ENCODE measurements at places on chromosomes 11 and 22.
A peak's percentile ranks its signal among the peaks of the same experiment; 100 is the strongest.

DNA sequence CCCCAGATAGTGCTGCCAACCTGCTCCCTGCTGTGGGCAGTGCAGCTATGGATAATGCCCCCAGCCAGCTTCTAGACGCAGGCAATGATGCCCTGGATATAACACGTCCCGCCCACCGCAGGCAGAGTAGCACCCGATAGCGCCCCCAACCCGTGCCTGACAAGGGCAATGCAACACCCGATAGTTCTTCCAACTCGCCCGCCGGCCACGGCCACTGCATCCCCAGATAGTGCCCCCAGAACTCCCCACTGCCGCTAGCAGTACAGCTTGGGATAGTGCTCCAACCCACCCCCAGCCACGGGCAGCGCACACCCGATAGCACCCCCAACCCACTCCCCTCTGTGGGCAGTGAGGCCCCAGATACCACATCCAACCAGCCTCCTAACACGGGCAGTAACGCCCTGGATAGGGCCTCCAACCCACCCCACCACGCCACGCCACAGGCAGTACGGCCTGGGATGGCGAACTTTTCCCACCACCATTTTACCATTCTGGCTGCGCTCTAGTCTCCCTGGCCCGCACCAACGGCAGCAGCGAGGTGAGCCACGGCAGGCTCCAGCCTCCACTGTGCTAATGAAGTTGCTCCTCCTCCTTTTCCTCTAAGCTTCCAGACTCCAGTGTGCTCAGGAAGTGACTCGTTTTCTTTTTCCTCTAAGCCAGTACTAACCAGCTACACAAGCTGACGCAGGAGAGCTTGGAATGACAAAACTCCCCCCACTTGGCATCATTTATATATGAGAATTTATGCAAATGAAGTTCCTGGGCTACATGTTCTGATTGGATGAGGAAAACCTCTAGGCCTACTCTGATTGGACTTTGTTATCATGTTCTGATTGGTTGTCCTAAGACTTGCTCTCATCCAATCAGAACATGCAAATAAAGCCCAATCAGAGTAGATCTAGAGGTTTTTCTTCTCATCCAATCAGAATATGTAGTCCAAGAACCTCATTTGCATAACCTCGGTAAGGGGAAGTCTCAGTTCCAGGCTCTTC, 3.0 kb upstream of the RFPL3 start:
- H3K27ac ChIP-seq, result peak overlapping the region; percentile 61
- H3K4me1 ChIP-seq, result no peaks in the 10 kb centered on the region

DNA sequence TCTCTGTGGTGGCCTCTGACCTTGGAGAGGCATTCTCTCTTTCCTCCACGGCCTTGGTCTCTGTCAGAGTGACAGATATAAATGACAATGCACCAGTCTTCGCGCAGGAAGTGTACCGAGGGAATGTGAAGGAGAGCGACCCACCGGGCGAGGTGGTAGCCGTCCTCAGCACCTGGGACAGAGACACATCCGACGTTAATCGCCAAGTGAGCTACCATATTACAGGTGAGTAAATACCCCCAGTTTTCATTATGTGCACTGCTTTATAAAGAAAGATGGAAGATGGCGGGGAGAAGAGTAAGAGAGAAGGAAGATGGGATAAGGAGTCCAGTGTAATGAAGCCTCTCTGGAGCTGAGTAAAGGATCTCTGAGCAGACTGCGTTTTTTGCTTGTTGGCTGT, 167.8 kb upstream of the MTNR1B start:
- H3K27ac ChIP-seq, result no peak overlapping the region
- no peak for DNase-seq
- no peaks in the 10 kb centered on the region for H3K36me3 ChIP-seq
- no peaks in the 10 kb centered on the region for H3K4me1 ChIP-seq
- H3K4me3 ChIP-seq, result no peak overlapping the region
- no peaks in the 10 kb centered on the region for H3K27me3 ChIP-seq

GRCh38 chr22:27574002-27574366, 227.6 kb downstream of the MN1 start:
- no peaks in the 10 kb centered on the region for H3K4me1 ChIP-seq
- H3K4me3 ChIP-seq, result no peak overlapping the region
- H3K27me3 ChIP-seq, result no peaks in the 10 kb centered on the region
- no peak for DNase-seq

DNA sequence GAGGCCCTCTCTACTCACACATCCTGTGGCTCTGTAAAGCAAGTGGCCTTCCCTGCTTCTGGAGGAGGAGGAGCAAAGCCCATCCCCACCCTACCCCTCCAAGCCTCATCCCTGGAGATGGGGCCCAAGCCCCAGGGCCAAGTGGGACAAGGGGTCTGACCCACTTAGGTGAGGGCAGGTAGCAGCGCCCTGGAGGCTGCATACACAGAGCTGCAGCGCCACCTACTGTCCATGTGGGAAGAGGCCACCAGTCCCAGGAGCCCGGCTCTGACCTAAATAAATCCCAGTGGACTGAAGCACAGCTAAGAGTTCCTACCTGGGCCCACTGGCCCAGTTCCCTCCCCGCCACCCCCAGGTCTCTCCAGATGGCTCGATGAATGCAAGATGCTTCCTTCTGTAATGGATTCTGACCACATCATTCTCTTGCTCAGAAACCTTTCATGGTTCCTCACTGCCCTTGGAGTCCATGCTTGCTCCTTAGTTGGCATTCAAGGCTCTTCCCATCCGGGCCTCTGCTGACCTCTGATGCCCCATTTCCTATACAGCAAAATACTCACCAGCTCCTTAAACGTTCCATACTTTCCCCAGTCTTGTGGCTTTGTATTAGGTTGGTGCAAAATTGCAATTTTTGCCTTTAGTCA, 62.1 kb downstream of the THAP12 start:
- H3K36me3 ChIP-seq, result no peaks in the 10 kb centered on the region
- H3K27ac ChIP-seq, result no peak overlapping the region
- no peaks in the 10 kb centered on the region for H3K4me1 ChIP-seq
- H3K27me3 ChIP-seq, result peaks cover 36% of the 10 kb centered on the region
- peak; percentile 95 for DNase-seq

GRCh38 chr22:28948424-28948823, 65.1 kb downstream of the ZNRF3 start:
- peaks cover 22% of the 10 kb centered on the region for H3K4me1 ChIP-seq
- no peak overlapping the region for H3K4me3 ChIP-seq
- DNase-seq, result no peak
- no peak overlapping the region for H3K27ac ChIP-seq
- peaks cover 18% of the 10 kb centered on the region for H3K27me3 ChIP-seq

DNA sequence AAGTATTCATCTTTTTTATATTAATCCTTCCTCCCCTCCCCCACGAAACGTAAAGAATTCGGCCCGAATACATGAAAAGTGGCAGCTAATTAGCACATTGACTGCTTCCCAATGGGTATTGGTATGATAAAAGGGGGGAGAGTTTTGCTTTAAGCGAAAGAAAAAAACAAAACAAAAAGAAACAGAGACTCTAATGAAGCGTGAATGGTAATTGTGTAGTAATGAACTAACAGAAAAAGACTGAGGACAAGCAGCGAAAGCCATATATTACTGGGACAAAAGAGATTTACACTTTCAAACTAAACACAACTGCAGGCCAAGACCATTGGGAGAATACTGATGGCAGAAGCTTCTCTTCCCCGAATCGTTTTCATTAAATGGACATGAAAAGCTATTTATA, 2.5 kb downstream of the DBX1 start:
- no peak overlapping the region for H3K27ac ChIP-seq
- H3K4me1 ChIP-seq, result peaks cover 6% of the 10 kb centered on the region
- no peak overlapping the region for H3K4me3 ChIP-seq
- H3K27me3 ChIP-seq, result peaks cover 70% of the 10 kb centered on the region
- DNase-seq, result no peak

- no peaks in the 10 kb centered on the region for H3K27me3 ChIP-seq
- H3K4me1 ChIP-seq, result no peaks in the 10 kb centered on the region
- no peaks in the 10 kb centered on the region for H3K36me3 ChIP-seq
- DNase-seq, result no peak
- H3K4me3 ChIP-seq, result no peak overlapping the region
- no peak overlapping the region for H3K27ac ChIP-seq
Measured at GRCh38 chr11:32056438-32056837, 34.4 kb upstream of the RCN1 start.

- peaks cover 27% of the 10 kb centered on the region for H3K4me1 ChIP-seq
- H3K4me3 ChIP-seq, result no peak overlapping the region
- H3K27ac ChIP-seq, result no peak overlapping the region
Measured at GRCh38 chr11:937841-938261, 12.2 kb downstream of the AP2A2 start.

GRCh38 chr11:86418917-86419316, 44.2 kb downstream of the CCDC81 start:
- H3K27me3 ChIP-seq, result no peaks in the 10 kb centered on the region
- no peaks in the 10 kb centered on the region for H3K36me3 ChIP-seq
- DNase-seq, result no peak
- no peak overlapping the region for H3K4me3 ChIP-seq

GRCh38 chr22:49588739-49589138, 238.9 kb downstream of the BRD1 start:
- H3K4me1 ChIP-seq, result no peaks in the 10 kb centered on the region
- no peak overlapping the region for H3K4me3 ChIP-seq
- no peak overlapping the region for H3K27ac ChIP-seq
- no peaks in the 10 kb centered on the region for H3K27me3 ChIP-seq
- peak; percentile 65 for DNase-seq
- H3K36me3 ChIP-seq, result peaks cover 28% of the 10 kb centered on the region

DNA sequence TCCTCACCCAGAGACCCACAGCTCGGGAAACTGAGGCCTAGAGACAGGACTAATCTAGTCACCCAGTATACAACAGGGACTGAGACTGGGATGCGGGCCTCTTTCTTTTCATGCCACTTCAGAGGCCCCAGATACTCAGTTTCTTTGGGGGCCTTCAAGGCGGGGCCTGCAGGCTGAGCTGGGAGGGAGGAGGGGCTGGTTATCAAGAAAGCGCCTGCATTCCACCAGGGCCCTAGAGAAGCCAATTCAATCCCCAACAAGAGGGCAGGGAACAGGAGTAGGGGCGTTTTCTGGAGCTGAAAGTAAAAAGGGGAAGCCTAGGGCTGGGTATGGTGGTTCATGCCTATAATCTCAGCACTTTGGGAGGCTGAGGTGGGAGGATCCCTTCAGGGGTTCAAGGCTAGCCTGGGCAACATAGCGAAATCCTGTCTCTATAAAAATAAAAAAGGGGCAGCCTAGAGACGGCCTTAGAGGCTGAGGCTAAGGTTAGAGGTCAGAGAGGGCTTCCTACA, 1.6 kb downstream of the ATG2A start:
- H3K36me3 ChIP-seq, result peaks cover 39% of the 10 kb centered on the region
- DNase-seq, result no peak
- H3K4me3 ChIP-seq, result peak overlapping the region; percentile 59
- peaks cover 48% of the 10 kb centered on the region for H3K4me1 ChIP-seq
- H3K27me3 ChIP-seq, result no peaks in the 10 kb centered on the region

DNA sequence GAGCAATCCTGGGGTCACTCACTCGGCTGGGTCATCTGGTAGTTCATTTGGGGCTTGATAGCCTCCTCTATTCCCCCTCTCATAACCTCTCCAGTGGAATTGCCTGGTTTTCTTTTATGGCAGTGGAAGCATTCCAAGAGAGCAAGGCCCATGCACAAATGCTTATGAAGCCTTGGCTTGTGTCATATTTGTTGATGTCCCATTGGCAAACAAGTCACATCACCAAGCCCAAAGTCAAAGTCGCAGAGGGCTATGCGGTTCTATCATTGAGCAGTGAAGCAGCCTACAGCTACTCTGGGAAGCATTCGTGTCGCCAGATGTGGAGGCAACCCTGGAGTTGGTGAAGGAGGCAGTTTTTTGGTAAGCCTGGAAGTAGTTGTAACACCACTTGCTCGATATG, 12.3 kb downstream of the KCTD14 start:
- no peaks in the 10 kb centered on the region for H3K27me3 ChIP-seq
- DNase-seq, result no peak
- H3K36me3 ChIP-seq, result no peaks in the 10 kb centered on the region
- H3K27ac ChIP-seq, result no peak overlapping the region

DNA sequence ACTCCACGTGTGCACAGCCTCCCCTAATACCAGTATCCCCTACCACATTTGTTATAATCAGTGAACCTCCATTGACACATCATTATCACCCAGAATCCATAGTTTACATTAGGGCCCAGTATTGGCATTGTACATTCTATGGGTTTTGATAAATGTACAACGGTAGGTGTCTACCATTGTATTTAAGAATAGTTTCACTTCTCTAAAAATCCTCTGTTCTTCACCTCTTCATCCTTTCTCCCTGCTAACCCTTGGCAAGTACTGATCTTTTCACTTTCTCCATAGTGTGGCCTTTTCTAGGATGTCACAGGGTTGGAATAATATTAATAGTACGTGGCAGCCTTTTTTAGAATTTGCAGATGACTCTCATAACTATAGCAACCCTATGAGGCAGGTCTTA, 353.8 kb downstream of the DDX10 start:
- H3K4me1 ChIP-seq, result no peaks in the 10 kb centered on the region
- no peak for DNase-seq
- H3K27ac ChIP-seq, result no peak overlapping the region
- H3K27me3 ChIP-seq, result no peaks in the 10 kb centered on the region
- no peak overlapping the region for H3K4me3 ChIP-seq

DNA sequence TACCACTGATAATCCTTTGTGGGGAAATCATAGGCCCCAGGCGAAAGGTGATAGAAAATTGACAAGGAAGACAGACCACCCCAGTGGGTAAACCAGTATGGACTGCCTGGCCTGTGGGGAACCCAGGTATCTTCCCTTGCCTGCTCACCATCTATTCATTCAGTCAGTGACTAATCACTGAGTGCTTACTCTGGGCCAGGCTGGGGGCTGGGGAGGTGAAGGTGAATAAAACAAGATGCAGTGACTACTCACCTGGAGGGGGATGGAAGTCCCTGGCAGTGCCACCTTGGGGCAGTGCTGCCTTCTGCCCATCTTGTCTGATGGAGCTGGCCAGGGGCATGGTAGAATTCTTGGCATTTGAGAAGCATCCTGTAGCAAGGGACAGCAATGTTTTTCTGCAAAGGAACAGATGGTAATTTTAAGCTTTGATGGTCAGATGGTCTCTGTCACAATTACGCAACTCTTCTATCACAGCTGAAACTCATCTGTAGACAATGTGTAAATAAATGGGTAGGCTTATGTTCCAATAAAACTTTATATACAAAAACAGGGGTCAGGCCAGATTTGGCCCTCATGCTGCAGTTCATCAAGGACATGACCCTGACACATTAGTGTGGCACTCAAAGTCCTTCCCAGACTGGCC, 4.6 kb downstream of the ISX start:
- H3K27ac ChIP-seq, result no peak overlapping the region
- no peaks in the 10 kb centered on the region for H3K36me3 ChIP-seq
- H3K4me3 ChIP-seq, result no peak overlapping the region
- H3K27me3 ChIP-seq, result no peaks in the 10 kb centered on the region
- H3K4me1 ChIP-seq, result no peaks in the 10 kb centered on the region

DNA sequence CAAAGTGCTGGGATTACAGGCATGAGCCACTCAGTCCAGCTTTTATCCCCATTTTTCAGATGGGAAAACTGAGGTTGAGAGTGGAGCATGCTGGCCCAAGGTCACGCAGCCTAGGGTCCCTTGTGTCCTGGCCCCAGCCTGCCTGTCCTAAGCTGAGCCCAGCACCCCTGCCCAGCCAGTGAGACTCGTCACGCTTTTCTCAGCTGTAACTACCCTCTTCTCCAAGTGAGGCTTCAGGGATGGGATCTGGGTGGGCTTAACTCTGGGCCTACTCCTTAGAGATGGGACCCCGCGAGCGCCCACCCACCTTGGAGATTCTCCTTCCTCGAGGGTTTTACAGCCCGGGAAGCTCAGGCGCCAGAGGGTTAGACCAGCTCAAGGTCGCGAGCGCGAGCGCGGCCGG, 390 bp upstream of the TMEM151A start:
- DNase-seq, result no peak
- peaks cover 37% of the 10 kb centered on the region for H3K27me3 ChIP-seq
- H3K36me3 ChIP-seq, result no peaks in the 10 kb centered on the region
- H3K4me1 ChIP-seq, result peaks cover 23% of the 10 kb centered on the region
